ACHN (cell line): ENCODE measurements at places on chromosomes 2 and 18.

DNA sequence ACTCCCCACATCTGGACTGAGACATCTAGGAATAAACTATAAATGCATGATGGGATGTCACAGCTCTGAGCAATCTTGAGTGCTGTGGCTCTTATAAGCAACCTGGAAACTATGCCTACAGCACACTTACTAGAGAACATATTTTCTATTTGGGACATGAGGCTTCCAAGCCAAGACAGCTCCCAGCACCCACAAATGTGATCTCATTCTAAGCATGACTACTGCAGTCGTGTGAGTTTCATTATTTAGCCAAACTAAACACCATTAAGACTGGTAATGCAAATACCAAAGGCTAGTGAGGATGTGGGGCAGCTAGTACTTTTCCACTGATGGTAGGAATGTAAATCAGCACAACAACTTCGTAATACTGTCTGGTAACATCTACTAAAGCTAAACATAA lies 72.5 kb downstream of the RTTN start:
- no peak for DNase-seq

DNA sequence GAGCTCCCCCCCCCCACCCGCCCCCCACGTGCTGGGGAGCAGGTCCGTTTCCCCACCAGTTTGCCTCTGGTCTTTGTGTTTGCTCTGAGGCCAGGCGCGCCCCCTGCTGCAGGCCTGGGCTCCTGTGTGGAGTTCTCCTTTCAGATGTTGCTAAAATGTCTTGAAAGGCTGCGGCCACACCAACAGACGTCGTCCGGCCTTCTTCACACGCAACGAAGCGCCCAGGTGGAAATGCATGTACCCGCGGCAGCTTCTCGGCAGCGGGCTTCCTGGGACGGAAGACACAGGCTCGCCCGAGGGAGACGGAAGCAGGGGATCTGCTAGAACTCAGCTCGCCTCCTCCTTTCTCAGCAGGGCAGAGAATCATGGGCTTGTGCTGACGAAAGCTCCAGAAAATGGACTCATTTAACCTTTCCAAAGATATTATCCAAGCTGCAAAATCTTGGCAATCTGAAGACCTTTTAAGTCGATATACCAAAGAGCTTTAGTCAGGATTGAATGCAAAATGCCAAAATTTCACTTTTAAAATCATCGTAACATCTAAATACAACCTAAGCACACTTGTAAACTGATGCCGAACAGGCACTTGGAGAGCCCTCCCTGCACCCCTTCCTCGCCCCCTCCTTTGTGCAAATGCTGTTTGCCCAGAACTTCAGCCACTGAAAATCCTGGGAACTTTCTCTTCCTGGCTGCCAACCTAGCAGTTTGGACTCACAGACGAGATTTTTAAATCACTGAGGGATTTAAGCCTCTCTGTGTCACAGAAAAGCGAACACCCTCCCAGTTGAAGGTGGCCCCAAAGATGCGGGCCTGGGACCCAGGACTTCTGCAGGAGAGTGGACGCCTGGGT lies 125.5 kb upstream of the ZNF516 start:
- no peak for DNase-seq

DNA sequence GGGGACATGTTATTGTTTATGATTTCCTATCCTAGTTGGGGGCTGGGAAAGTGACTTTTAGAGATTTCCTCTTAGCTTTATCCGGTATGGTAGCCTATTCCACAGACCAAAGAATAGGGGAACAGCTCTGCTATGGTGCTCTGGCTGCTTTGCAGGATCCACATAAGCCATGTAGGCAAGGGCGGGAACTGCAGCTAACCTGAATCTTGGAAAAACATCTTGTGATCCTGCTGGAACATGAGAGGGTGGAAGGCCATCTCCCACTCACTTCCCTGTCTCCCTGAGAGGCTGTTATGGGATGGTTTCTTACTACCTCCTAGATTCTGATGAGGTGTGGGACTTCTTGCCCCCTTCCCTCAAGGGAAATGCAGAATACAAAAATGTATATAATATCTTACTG lies 2.0 kb upstream of the DARS1 start:
- DNase-seq: no peak

DNA sequence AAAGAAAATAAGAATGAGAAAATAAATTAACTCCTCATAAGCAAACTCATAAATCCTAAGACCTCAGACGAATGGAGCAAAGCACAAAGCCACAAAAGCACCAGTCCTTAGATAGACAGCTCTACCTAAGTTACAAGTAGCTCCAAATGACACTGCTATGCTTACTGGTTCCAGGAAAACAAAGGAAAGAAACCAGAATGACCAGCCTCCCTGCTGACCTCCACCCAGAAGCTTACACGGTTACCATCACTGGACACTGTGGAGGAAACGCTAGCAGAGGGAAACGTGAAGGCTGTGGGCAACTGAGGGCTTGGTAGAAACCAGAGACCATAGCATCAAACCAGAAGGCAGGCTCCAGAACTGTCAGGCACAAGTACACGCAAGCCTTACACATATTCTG lies 67.8 kb downstream of the STK39 start:
- DNase-seq: no peak

GRCh38 chr2:26478366-26478765 lies 442 bp upstream of the OTOF start:
- no peak for DNase-seq

GRCh38 chr2:232970051-232970450 lies 43.0 kb downstream of the NGEF start:
- DNase-seq: no peak
